ENCODE measurements at places on chromosomes 7 and 10.

- no peak overlapping the region for H3K4me3 ChIP-seq
- H3K27me3 ChIP-seq: no peaks in the 10 kb centered on the region
- no peak overlapping the region for H3K27ac ChIP-seq
- H3K36me3 ChIP-seq: peaks cover 86% of the 10 kb centered on the region
Measured at GRCh38 chr7:130875265-130875741, 141.3 kb upstream of the KLF14 start.

GRCh38 chr7:83306502-83306901 lies 143.8 kb upstream of the PCLO start:
- no peak overlapping the region for H3K27ac ChIP-seq
- no peaks in the 10 kb centered on the region for H3K27me3 ChIP-seq
- no peak for DNase-seq
- H3K36me3 ChIP-seq: no peaks in the 10 kb centered on the region
- H3K4me1 ChIP-seq: no peaks in the 10 kb centered on the region

GRCh38 chr10:132696728-132697577 lies 89.0 kb downstream of the NKX6-2 start:
- no peak for DNase-seq
- no peaks in the 10 kb centered on the region for H3K4me1 ChIP-seq
- H3K27ac ChIP-seq: no peak overlapping the region
- H3K36me3 ChIP-seq: peaks cover 7% of the 10 kb centered on the region

DNA sequence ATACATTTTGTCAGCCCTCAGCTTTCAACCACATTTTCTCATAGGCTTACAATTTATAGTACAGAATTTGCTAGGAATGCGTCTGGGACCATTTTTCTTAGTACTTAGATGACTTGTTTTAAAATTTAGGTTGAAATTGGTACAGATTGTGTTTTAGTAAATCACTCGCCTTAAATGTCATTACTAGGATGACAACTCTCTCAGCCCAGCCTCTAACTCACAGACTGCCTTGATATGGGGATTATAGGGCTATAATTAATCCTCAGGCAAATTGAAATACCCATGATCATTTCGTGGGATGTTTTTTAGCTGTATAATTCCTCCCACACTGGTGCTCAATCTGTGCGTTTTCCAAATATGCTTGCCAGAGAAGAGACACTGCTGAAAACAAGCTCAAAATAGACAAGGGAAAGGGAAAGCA lies 299.7 kb upstream of the AKR1E2 start:
- no peaks in the 10 kb centered on the region for H3K36me3 ChIP-seq
- H3K27ac ChIP-seq: no peak overlapping the region
- H3K27me3 ChIP-seq: peaks cover 32% of the 10 kb centered on the region
- H3K4me3 ChIP-seq: no peak overlapping the region
- H3K4me1 ChIP-seq: no peaks in the 10 kb centered on the region

- H3K4me3 ChIP-seq: no peak overlapping the region
- H3K27me3 ChIP-seq: peaks cover 6% of the 10 kb centered on the region
- no peak overlapping the region for H3K27ac ChIP-seq
Measured at GRCh38 chr7:13099154-13099795, 411.8 kb downstream of the ARL4A start.

DNA sequence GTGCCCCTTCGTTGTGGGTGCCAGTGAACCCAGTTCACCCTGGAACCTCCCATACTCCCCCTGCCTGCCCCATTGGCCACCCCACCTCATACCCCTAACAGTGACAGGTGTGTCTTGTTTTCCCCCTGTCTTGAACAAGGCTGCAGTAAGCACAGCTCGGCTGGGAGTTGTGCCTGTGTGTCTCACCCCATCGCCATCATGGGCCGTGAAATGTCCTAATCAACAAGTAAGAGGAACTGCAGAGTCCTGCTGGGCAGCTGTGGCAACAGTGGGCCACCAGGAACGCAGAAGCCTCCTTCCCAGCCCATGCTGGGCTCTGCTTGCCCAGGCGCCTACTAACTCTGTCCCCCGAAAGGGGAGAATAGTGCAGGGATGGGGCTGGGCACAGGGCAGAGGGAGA lies 91.6 kb downstream of the C10orf105 start:
- H3K27ac ChIP-seq: no peak overlapping the region
- H3K4me1 ChIP-seq: peaks cover 1% of the 10 kb centered on the region
- H3K36me3 ChIP-seq: no peaks in the 10 kb centered on the region
- H3K4me3 ChIP-seq: no peak overlapping the region

- H3K27me3 ChIP-seq: peaks cover 49% of the 10 kb centered on the region
- no peaks in the 10 kb centered on the region for H3K36me3 ChIP-seq
- DNase-seq: no peak
- H3K27ac ChIP-seq: no peak overlapping the region
- H3K4me3 ChIP-seq: no peak overlapping the region
Measured at GRCh38 chr10:132978542-132978941, 36.2 kb upstream of the CFAP46 start.

- no peaks in the 10 kb centered on the region for H3K27me3 ChIP-seq
- no peak for DNase-seq
- H3K36me3 ChIP-seq: no peaks in the 10 kb centered on the region
- peak overlapping the region; percentile 88 for H3K27ac ChIP-seq
Measured at GRCh38 chr10:49179699-49180443, 8.3 kb downstream of the TMEM273 start.

- H3K4me1 ChIP-seq: no peaks in the 10 kb centered on the region
- no peaks in the 10 kb centered on the region for H3K36me3 ChIP-seq
- no peaks in the 10 kb centered on the region for H3K27me3 ChIP-seq
- H3K4me3 ChIP-seq: no peak overlapping the region
- no peak overlapping the region for H3K27ac ChIP-seq
Measured at GRCh38 chr7:14195871-14196270, 206.4 kb upstream of the ETV1 start.

- peaks cover 2% of the 10 kb centered on the region for H3K4me1 ChIP-seq
- DNase-seq: no peak
- no peak overlapping the region for H3K4me3 ChIP-seq
- no peaks in the 10 kb centered on the region for H3K27me3 ChIP-seq
- peak overlapping the region; percentile 73 for H3K27ac ChIP-seq
Measured at GRCh38 chr7:99027241-99027640, 116.7 kb downstream of the SMURF1 start.

- H3K27me3 ChIP-seq: peaks cover 18% of the 10 kb centered on the region
- no peaks in the 10 kb centered on the region for H3K36me3 ChIP-seq
- no peak for DNase-seq
- H3K4me3 ChIP-seq: no peak overlapping the region
Measured at GRCh38 chr10:95759233-95759826, 3.4 kb downstream of the ENTPD1 start.

- no peak overlapping the region for H3K27ac ChIP-seq
- H3K4me1 ChIP-seq: no peaks in the 10 kb centered on the region
Measured at GRCh38 chr7:142196066-142196840, 61.6 kb downstream of the PRSS58 start.

GRCh38 chr10:58518775-58519174 lies 6.1 kb downstream of the BICC1 start:
- H3K27ac ChIP-seq: no peak overlapping the region
- DNase-seq: no peak
- H3K27me3 ChIP-seq: peaks cover 30% of the 10 kb centered on the region
- no peaks in the 10 kb centered on the region for H3K36me3 ChIP-seq
- no peaks in the 10 kb centered on the region for H3K4me1 ChIP-seq
- no peak overlapping the region for H3K4me3 ChIP-seq

- no peak overlapping the region for H3K4me3 ChIP-seq
- no peaks in the 10 kb centered on the region for H3K36me3 ChIP-seq
- no peak for DNase-seq
Measured at GRCh38 chr10:122139627-122140170, 131.4 kb upstream of the BTBD16 start.

GRCh38 chr10:91022390-91022789 lies 101.5 kb upstream of the ANKRD1 start:
- no peak for DNase-seq
- no peaks in the 10 kb centered on the region for H3K36me3 ChIP-seq
- peaks cover 41% of the 10 kb centered on the region for H3K27me3 ChIP-seq
- no peak overlapping the region for H3K4me3 ChIP-seq
- H3K27ac ChIP-seq: no peak overlapping the region

- peaks cover 20% of the 10 kb centered on the region for H3K27me3 ChIP-seq
- no peak for DNase-seq
- H3K36me3 ChIP-seq: no peaks in the 10 kb centered on the region
- H3K4me3 ChIP-seq: no peak overlapping the region
- H3K4me1 ChIP-seq: peaks cover 16% of the 10 kb centered on the region
- H3K27ac ChIP-seq: no peak overlapping the region
Measured at GRCh38 chr10:58140054-58140453, 127.6 kb downstream of the IPMK start.

GRCh38 chr10:557792-558328 lies 131.6 kb downstream of the DIP2C start:
- no peaks in the 10 kb centered on the region for H3K36me3 ChIP-seq
- H3K27ac ChIP-seq: no peak overlapping the region
- no peak overlapping the region for H3K4me3 ChIP-seq
- peaks cover 21% of the 10 kb centered on the region for H3K27me3 ChIP-seq
- peaks cover 2% of the 10 kb centered on the region for H3K4me1 ChIP-seq

GRCh38 chr10:100020142-100020885 lies 10.6 kb upstream of the DNMBP start:
- DNase-seq: peak; percentile 3
- H3K27ac ChIP-seq: peak overlapping the region; percentile 5
- no peaks in the 10 kb centered on the region for H3K36me3 ChIP-seq
- H3K4me1 ChIP-seq: peaks cover 6% of the 10 kb centered on the region

DNA sequence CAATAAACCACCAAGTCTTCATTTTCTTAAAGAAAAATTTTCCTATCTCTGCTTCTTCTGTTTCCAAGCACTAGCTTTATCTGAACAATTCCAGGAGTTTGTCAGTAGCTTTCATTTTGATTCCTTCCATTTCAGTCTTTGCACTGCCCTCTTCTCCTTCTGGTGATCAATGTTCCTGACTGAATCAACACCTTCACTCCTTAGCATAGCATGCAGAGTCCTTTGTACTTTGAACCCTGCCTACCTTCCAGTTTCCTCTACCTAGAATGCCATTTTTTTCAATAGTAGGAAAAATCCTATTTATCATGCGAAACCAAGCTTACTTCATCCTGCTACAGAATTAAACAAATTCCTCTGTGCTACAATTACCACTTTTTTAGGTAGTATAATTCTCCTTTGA lies 1.9 kb upstream of the C10orf88 start:
- no peaks in the 10 kb centered on the region for H3K27me3 ChIP-seq
- no peak overlapping the region for H3K4me3 ChIP-seq
- no peak for DNase-seq

GRCh38 chr10:78875932-78876331 lies 192.8 kb upstream of the ZMIZ1 start:
- no peak overlapping the region for H3K27ac ChIP-seq
- no peak overlapping the region for H3K4me3 ChIP-seq
- peaks cover 79% of the 10 kb centered on the region for H3K27me3 ChIP-seq
- H3K36me3 ChIP-seq: no peaks in the 10 kb centered on the region
- DNase-seq: no peak

DNA sequence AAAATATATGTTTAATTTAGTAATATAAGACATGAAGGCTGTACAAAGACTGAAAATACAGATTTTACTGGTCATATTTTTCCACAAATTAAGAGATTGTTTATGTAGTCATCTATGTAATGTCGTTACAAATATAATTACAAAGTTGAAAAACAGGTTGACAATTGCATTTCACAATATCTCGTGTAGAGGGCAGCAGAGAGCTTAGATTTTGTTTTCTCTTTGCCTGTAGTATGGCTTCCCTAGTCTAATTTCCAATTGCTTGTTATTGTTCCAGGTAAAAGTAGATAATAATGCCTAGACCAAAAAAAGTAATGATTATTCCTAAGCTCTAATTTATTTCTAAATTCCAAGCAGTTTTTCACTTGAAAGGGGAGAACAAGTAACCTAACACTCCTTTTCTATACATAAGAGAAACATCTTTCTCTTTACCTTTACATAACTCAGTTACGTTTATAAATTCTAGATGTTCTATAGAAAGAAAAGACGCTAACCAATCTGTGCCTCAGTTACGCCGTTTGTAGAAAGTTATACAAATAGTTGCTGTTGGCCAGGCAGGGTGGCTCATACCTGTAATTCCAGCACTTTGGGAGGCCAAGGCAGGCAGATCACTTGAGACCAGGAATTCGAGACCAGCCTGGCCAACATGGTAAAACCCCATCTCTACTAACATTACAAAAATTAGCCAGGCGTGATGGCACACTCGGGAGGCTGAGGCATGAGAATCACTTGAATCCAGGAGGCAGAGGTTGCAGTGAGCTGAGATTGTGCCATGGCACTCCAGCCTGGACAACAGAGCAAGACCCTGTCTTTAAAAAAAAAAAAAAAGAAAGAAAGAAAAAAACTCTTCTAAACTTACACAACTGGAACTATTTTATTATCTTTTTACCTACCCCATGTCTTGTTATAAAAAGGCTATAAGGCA lies 30.0 kb downstream of the NET1 start:
- H3K27ac ChIP-seq: no peak overlapping the region
- H3K27me3 ChIP-seq: no peaks in the 10 kb centered on the region
- H3K4me1 ChIP-seq: peaks cover 4% of the 10 kb centered on the region
- H3K36me3 ChIP-seq: no peaks in the 10 kb centered on the region
- no peak overlapping the region for H3K4me3 ChIP-seq
- DNase-seq: peak; percentile 29

DNA sequence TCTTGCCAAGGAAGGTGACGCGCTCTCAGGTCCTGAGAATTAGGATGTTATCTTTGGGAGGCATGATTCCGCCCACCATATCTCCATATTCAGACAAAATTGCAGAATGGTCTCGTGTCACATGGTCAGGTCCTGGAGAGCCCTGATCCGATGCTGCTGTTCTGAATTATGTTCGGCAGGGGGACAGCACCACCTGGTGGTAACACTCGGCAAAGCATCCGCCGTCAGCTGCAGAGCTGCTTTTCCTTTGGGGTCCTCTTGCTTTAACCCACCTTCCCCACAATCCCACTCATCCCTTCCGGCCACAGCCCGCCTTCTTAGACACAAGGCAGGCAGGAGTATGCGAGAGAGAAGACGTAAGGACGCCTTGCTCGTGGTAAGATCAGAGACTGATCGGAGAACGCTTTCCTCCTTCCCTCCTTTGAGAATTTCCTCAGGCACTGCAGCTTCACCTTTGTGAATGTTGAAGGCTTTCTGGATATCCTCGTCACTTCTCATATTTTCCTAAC lies 327.8 kb upstream of the C7orf33 start:
- DNase-seq: peak; percentile 29
- peaks cover 37% of the 10 kb centered on the region for H3K27me3 ChIP-seq
- H3K4me3 ChIP-seq: no peak overlapping the region
- peak overlapping the region; percentile 23 for H3K27ac ChIP-seq
- H3K4me1 ChIP-seq: peaks cover 11% of the 10 kb centered on the region

DNA sequence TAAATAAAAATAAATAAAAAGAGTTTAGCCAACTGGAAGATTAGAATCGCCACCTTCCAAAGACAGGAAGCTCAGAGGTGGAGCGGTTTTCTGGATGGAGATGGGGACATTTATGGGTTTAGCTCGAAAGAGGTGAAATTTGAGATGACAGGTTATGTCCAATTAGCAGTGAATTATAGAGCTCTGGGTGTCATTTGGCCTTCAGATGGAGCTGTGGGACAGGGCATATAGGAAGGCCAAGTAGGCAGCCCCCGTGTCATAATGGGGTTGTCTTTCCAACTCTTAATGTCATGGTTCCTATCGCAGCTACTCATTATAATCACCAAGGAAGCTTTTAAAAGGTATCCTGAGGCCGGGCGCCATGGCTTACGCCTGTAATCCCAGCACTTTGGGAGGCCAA lies 21.0 kb upstream of the EEPD1 start:
- H3K4me1 ChIP-seq: no peaks in the 10 kb centered on the region
- no peak overlapping the region for H3K4me3 ChIP-seq
- H3K27me3 ChIP-seq: peaks cover under 1% of the 10 kb centered on the region
- H3K36me3 ChIP-seq: no peaks in the 10 kb centered on the region
- H3K27ac ChIP-seq: no peak overlapping the region

- peaks cover 11% of the 10 kb centered on the region for H3K36me3 ChIP-seq
- H3K4me3 ChIP-seq: peak overlapping the region; percentile 94
- DNase-seq: no peak
- H3K27ac ChIP-seq: peak overlapping the region; percentile 92
Measured at GRCh38 chr10:68406111-68406814, 814 bp downstream of the RUFY2 start.

Measured in effector memory CD8-positive, alpha-beta T cell (primary cell).